ENCODE measurements at places on chromosomes 2 and 18. TPM values are rescaled to one million over a fixed set of nuclear protein-coding genes. Genes with fewer than 3 reads are reported as not detected.

DNA sequence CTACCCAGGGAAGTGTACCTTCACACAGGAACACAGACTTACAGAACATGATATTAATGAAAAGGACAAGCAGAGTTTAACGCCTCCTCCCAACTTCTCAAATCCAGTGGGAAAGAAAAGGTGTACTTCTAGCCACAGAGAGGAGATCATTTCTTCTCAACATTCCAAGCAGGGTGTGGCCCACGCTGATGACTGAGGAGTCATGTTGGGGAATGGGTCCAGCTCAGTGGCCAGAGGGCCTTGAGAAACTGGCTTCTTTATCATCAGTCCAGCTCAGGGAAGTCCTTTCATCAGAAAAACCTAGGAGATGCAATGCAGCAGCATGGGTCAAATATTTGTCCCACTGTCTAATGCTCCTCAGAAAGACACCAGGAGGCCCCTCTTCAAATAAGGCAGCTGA lies 63.0 kb downstream of the RBM43 start:
- no peak for DNase-seq

GRCh38 chr2:50649626-50650402 lies 382.1 kb downstream of the NRXN1 start:
- DNase-seq, result no peak

POTEJ gene
- not detected for total RNA-seq

FEV gene
- not detected for total RNA-seq

TWSG1 gene
- total RNA-seq, result 35.7 TPM

GRCh38 chr2:233037078-233037477 lies 4.6 kb downstream of the NEU2 start:
- DNase-seq, result no peak

DNA sequence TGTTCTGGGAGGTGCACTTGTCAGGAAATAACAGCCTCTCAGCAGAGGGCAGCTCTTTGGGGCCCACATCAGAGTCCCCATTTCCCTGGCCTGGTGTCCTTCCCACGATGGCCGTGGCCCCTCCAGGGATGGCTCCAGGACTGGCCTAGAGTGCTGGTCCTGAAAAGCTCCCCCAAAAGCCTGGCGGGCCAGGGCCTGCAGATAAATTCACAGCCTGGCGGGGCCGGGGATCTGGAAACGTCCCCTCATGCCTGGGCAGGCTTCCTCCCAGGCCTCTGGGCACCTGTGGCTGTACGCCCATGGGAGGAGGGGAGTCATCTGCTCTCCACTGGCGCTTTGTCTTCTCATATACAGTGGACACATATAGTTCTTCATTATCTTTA lies 52.6 kb upstream of the HS6ST1 start:
- no peak for DNase-seq

- DNase-seq, result no peak
Observed at GRCh38 chr18:26812462-26812861, 53.0 kb downstream of the AQP4 start.

GRCh38 chr2:43180897-43181296 lies 45.5 kb downstream of the ZFP36L2 start:
- no peak for DNase-seq

GRCh38 chr2:241268716-241269445 lies 46.6 kb downstream of the HDLBP start:
- DNase-seq, result no peak

GRCh38 chr18:79868811-79869541 lies 71.2 kb downstream of the KCNG2 start:
- no peak for DNase-seq

DNA sequence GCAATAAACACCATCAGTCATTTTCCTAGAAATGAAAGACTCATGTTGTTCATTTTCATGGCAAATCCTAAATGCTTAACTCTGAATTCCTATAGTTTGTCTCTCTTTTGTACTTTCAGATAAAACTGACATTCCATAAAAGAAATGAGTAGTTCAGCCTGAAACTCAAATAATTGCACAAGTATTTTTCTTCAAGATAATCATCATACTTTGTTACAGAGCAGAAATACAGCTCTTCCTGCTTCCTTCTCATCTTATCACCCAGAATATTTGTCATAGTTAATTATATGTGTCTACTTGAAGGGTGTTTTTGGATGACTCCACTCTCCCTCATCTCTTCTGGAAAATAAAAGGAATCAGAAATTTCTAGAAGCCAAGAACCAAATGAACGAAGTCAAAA lies 141.1 kb downstream of the HNMT start:
- DNase-seq, result no peak

GRCh38 chr2:190997526-190998113 lies 16.4 kb downstream of the STAT1 start:
- no peak for DNase-seq

DNA sequence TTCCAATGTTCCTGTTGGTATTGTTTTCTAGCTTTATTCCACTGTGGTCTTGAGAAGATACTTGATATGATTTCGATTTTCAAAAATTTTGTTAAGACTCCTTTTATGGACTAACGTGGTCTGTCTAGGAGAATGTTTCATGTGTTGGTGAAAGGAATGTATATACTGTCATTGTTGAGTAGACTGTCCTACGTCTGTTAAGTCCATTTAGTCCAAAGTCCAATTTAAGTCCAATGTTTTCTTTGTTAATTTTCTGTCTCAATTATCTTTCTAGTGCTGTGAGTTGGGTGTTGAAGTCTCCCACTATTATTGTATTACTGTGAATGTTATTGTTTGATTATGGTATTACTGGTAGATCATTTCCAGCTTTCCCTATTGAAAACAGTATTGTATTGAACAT lies 55.8 kb upstream of the TTC27 start:
- no peak for DNase-seq

CXCR4 gene
- total RNA-seq, result 1.3 TPM

DNA sequence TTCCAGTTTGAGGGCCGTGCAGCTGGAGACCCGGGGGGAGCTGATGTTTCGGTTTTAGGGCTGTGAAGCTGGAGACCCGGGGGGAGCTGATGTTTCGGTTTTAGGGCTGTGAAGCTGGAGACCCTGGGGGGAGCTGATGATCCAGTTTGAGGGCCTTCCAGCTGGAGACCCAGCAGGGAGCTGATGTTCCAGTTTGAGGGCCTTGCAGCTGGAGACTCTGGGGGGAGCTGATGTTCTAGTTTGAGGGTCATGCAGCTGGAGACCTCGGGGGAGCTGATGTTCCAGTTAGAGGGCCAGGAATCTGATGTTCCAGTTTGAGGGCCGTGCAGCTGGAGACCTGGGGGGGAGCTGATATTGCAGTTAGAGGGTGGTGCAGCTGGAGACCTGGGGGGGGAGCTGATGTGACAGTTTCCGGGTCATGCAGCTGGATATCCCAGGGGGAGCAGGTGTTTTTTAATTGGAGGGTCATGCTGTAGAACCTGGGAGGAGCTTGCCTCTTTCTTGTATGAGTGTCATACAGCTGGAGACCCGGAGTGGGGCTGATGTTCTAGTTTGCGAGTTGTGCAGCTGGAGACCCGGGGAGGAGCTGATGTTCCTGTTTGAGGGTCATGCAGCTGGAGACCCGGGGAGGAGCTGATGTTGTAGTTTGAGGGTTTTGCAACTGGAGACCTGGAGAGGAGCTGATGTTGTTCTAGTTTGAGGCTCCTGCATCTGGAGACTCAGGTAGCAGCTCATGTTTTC lies 153.2 kb downstream of the RTP5 start:
- DNase-seq, result no peak

- no peak for DNase-seq
Observed at GRCh38 chr2:177733322-177733855, 339.2 kb downstream of the PDE11A start.

- no peak for DNase-seq
Observed at GRCh38 chr2:7618031-7618430, 700.8 kb downstream of the RNF144A start.

- DNase-seq, result no peak
Observed at GRCh38 chr18:76844742-76845477, 22.6 kb downstream of the ZNF236 start.

GRCh38 chr2:46073540-46074046 lies 223.6 kb upstream of the EPAS1 start:
- DNase-seq, result peak; percentile 44

GRCh38 chr18:48098007-48098406 lies 167.5 kb upstream of the SMAD2 start:
- DNase-seq, result no peak

DNA sequence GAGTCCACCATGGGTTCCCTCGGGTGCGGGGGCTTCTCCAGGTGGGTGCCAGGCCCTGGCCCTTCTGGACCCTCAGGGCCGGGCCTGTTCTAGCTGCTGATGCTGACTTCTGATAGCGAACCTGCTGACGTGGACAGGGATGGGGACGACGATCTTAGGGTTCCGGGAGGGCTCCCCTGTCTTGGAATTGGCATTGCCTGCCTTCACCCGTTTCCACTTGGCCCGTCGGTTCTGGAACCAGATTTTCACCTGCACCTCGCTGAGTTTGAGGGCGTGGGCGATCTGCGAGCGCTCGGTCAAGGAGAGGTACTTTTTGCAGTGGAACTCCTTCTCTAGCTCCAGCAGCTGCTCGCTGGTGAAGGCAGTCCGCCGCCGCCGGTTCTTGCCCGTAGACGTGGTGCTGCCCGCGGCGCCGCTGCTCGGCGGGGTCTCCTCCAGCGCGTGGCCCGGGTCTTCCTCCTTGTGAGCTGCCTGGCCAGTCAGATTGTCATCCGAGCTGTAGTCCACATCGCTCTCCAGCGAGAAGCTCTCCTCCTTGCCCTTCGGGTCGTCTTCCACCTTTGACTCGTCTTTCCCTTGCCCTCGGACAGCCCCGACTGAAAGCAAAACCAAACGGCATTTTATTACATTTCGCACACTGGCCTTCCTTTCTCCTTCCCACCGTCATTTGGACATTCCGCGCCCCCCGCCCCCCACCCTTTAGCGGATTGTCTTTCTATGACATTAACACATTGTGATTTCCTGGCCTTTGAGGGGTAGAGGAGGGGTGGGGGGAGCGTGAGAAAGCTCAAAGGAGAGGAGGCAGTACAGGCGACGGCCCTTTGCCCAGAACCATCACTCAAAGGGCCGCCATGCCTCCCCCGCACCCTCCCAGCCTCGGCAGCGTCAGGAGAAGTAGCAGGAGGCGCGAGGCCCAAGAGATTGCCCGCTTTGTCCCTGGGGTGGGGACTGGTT lies 2.1 kb downstream of the GBX2 start:
- DNase-seq, result no peak

- DNase-seq, result no peak
Observed at GRCh38 chr18:34380326-34380725, 155.6 kb upstream of the NOL4 start.

GRCh38 chr2:138321458-138321857 lies 180.1 kb upstream of the SPOPL start:
- no peak for DNase-seq

LAMA1 gene
- total RNA-seq, result 0.05 TPM

- DNase-seq, result no peak
Observed at GRCh38 chr2:88159481-88159880, 10.7 kb upstream of the THNSL2 start.

ST8SIA3 gene
- not detected for total RNA-seq

- DNase-seq, result no peak
Observed at GRCh38 chr18:58838165-58838860, 26.4 kb upstream of the ZNF532 start.

DNA sequence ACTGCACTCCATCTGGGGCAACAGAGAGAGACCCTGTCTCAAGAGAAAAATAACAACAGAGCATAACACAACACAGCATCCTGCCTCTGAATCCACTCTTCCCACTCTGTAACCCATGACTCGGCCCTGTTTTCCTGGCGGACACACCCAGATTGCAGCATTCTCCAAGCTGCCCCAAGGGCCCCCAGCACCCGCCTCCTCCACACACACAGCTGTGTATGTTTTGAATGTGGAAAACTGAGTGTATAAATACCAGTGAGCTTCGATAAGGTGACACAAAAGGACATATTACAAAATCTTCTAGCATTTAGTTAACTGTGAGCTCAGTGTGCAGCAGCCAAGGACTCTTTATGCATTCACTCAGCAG lies 13.0 kb downstream of the IMPA2 start:
- no peak for DNase-seq

DNA sequence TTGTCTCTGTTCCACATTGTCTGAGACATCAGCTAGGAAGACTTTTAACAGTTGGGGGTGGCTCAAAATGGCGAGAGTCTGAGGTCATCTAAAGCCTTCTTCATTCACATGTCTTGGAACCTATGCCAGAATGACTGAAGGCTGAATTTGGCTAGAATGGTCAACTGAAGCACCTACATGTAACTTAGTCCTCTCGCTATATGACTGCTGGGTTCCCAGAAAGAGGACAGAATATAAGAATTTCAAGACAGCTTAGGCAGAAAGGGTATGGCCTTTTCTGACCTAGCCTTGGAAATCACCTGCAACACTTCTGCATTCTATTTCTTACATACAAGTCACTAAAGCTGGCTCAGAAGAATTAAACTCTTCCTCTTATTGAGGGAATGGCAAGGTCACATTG lies 75.6 kb upstream of the OTX1 start:
- no peak for DNase-seq

- DNase-seq, result no peak
Observed at GRCh38 chr2:15663802-15664201, 72.1 kb downstream of the DDX1 start.

MBD2 gene
- 79.1 TPM for total RNA-seq

DNA sequence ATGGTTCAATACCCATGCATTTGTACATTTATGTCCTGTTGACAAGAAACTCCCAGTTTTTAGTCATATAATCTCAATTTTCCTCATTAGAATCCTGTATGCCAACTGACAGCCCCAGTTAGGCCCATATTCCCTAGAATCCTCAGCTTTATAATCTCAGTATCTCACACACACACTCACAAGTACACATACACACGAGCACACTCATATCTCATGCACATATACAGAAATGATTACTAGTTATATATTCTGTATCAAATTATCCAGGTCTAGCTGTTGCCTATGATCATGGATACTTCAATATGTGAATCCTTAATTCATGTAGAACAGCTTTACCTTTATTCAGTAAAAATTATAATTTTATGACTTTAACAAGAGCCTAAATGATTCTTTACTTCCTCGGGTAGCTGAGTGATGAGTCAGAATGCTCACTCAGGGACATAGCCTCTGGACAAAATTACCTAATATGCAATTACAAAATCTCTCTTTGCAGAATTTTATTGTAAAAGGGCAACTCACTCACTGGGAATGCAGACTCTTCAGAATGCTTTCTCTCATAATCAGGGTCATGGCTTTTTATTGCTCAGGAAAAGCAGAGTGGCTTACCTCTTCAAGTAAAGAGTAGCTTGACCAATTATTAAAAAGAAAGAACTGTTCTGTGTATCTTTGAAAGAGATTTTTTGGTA lies 193.6 kb upstream of the PIK3C3 start:
- DNase-seq, result no peak
